ENCODE measurements at places on chromosomes 2 and 18.

DNA sequence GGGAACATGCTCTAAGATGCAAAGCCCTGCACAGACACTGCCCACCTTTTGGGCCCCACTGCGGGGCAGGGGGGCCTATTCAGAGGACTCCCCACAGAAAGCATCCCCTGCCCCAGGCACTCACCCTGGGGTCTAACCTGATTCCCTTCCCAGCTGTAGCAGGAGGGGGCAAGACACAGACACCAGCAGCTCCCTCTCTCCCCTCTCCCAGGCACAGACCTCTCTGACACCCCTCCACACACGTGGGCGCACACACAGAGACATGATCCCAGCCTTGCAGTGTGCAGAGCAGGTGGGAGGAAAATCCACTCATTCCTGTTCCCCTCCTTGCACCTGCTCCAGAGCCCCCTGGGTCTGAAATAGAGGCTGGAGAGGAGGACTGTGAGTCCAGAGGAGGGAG lies 10.7 kb downstream of the TNS1 start:
- DNase-seq: no peak

GRCh38 chr2:74966887-74967286 lies 8.4 kb downstream of the POLE4 start:
- DNase-seq: no peak

DNA sequence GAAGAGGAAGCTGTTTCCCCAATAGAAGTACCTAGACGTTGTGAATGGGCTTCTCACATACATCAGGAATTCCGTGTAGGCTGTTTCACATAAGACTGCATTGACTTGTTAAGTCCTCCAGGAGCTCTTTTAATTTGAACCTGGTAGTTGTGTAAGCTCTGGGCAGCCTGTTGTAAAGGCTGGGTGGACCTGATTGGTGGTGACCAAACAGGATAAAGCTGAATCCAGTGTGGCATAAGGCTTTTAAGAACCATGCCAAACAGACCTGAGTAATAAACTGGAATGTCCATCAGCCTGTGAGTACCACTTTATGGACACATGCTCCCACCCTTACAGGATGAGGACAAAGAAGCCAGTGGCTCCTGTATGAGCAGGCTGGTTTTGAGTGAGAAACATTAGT lies 24.1 kb downstream of the RMND5A start:
- DNase-seq: no peak

GRCh38 chr2:88126772-88127637 lies 857 bp downstream of the FABP1 start:
- no peak for DNase-seq

DNA sequence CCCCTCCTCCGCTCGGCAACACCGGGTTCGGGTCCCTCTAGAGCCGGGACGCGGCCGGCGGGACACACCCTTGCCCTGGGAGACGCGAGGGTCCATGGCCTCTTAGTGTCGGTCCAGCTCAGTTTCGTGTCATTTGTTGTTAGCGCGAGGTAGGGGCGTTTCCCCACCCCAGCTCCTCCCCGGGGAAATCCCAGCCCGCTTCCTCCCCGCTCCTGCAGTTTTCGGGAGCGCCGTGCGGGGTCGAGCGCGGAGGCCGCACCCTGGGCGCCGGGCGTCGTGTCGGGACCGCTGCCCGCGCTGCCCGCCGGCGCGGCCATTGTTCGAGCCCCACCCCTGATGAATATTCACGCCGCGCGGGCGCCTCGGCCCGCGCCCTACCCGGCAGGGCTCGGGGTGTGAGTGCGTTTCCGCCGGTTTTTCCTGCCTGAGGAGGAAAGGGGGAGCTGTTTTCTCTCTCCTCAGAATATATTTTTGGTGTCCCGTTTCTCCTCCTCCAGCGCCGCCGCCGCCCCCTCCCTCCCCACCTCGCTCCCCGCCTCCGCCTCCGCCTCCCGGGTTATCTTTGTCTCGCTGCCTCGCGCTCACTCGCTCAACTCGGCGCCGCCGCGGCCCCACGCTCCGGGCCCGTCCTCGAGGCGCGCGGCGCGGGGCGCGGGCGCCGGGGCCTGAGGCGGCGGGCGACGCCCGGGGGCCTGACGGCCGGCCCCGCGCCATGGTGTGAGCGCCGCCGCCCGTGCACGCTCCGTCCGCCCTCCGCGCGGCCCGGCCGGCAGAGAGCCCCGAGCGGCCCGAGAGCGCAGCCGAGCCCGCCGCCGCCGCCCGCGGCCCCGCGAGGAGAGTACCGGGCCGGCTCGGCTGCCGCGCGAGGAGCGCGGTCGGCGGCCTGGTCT lies at the start of gene MAP4K4:
Gene MAP4K4, plus strand, starts transcription at position 584 of the 890 bp plus-strand sequence. CDS start 374 bp downstream, outside the sequence.
- DNase-seq: peak; percentile 80

- DNase-seq: no peak
Observed at GRCh38 chr2:73903313-73903712, 10.5 kb downstream of the ACTG2 start.

DNA sequence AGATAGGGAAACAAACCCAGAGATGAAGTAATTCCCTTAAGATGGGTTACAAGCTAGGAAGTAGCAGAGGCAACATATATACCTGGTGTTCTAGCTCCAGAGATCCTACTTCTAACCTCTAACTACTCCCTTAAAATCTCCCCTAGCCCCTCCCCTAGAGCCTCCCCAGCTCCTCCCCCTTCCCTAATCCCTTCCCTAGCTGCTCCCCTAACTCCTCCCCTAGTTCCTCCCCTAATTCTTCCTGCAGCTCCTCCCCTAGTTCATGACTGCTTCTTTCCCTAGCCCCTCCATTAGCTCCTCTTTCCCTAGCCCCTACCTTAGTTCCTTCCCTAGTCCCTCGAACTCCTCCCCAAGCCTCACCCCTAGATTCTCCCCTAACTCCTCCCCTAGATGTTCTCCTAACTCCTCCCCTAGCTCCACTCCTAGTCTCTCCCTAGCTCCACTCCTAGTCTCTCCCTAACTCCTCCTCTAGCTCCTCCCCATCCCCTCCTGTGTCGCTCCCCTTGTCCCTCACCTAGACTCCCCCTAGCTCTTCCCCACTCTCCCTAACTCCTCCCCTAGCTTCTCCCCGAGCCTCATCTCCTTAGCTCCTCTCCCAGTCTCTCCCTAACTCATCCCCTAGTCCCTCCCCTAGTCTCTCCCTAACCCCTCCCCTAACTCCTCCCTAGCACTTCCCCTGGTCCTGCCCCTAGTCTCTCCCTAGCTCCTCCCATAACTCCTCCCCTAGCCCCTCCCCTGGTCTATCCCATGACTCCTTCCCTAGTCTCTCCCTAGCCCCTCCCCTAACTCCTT lies 108.9 kb downstream of the CD226 start:
- no peak for DNase-seq

DNA sequence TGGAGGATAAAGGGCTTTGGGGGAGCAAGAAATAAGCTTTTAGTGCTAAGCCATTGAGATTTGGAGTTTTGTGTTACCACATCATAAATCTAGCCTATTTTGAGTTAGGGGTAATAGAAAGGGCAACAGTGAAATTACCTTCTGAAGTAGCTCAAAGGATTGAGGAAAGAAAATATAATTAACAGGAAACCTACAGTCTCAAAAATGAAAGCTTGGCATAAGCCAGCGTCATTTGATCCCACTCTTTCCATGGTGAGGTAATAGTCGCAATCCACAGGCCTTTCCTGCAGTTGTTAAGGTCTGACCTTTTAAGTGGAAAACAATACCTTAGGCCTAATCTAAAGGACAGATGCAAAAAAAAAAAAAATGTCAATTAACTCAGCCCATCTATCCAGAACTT lies 182.7 kb downstream of the UXS1 start:
- DNase-seq: no peak

- DNase-seq: no peak
Observed at GRCh38 chr2:108926561-108927380, 62.2 kb downstream of the EDAR start.

DNA sequence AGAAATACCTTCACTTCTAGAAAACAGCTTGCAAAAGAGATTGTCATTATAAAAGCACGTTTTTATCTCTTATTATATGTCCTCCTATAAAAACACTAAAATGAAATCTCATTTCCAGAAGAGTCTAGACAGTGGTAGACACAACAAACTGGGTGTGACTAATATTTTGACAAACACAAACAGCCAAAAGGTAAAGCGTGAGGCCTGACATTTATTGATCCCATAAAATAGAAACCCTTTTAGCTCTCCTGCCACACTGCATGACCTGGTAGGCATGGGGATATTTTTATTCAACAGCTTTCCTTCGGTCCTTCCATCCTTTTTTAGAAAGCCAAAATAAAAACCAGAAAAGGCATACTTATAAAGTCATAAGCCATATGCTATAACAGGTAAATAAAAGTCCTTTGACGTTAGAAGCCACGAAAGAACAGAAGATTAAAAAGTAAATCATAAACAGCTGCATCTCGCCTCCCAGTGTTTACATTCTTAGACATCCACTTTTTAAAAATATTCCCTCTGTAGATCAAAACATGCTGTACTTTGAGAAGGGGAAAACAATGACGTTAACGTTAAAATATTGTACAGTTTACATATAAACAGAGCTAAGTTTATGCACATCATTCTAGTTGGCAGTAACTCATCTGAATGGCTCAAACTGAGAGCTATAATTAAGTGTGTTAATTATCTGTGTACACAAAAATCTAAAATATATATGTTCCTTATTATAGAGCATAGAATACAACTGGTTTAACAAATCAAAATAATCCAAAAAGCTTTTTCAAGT lies 44.6 kb downstream of the IRS1 start:
- DNase-seq: no peak

DNA sequence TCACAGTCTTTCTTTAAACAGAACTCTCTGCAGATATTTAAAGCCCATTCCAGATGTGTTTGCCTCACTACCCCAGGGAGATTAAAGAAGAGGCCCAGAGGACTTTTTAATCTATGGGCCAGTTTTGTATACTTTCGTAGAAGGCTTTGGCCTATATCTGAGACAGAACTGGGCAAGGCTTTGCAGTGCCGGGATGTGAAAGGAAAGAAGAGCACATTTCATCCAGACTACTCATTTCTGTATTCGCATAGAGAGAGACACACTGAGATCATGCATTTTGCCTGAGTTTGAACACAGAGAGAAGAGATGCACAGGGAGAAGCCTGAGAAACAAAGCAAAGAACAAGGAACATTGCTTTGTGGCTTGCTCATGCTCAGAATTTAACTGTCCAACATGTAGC lies 54.9 kb upstream of the SLC5A7 start:
- DNase-seq: no peak

- DNase-seq: no peak
Observed at GRCh38 chr2:200107514-200108217, 152.3 kb downstream of the MAIP1 start.

- DNase-seq: no peak
Observed at GRCh38 chr2:6932828-6933227, 15.6 kb downstream of the RNF144A start.

GRCh38 chr2:60849187-60849586 lies 32.2 kb upstream of the REL start:
- no peak for DNase-seq
